ENCODE measurements at places on chromosomes 6 and 20.

DNA sequence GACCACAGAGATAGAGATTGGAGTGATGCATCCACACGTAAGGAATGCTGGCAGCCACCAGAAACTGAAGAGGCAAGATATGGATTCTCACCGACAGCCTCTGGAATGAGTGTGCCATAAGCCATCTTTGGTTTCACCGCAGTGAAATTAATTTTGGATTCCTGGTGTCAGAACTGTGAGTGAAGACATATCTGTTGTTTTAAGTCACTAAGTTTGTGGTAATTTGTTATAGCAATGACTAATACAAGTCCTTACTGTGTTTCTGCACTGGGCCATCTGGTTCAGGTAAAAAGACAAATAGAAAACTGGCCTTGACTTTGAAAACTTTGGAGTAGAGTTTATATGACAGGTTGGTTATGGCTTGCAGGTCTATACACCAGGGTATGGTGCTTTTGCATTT is 261.9 kb downstream of the PHF3 start:
- peak; percentile 5 for DNase-seq

DNA sequence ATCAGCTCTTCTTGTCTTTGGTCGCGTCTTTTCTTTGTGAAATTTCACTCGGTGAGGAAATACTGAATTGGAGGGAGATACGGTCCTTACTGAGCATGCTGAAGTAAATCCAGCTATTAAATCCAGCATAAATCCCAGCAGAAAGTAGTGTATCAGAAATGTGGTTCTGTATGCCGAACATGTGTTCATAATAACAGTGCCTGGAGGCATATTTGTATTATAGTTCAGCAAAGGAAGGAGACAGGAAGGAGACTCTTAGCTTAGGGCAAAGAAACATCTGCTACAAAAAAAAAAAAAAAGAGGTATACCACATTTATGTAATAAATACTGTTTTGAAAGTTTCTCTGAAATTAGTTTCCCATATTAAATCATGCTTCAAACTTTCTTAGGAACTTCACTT is 211.8 kb downstream of the PLCB4 start:
- no peak for DNase-seq

DNA sequence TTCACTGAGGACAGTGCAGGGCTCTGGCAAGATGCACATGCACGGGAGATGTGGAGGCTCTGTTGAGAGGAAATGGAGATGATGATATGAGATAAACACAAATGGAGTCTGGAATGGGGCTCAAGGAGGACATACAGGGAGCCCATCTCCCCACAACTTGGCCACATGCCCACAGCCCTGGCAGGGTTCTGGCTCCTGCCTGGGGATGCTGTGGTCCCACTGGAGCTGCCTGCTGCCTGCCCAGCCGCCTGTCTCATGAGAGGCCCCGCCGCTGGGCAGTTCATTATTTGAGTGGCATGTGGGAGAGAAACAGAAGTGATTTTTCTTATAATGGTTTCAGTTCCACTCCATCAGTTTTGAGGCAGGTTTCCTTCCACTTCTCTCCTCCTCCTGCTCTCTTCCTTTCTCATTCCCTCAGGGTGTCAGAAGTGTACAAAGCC is 133.6 kb upstream of the TRAF3IP2 start:
- no peak for DNase-seq

DNA sequence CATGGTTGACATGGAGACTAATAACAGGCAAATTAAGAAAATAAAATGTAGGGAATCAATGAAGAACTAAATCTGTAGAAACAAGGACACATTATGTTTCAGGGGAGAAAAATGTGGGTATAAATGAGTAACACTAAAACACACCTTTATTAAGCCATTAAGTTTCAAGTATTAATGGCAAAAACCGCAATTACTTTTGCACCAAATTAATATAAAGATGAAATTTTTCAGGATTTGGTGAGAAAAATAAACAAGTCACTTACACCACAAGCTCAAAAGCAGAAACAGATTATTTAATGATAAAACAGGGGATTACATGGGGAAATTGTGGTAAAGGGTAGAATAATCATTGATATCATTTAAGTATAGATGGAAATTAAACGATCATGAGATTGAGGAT is 793.8 kb upstream of the FLRT3 start:
- DNase-seq: no peak

DNA sequence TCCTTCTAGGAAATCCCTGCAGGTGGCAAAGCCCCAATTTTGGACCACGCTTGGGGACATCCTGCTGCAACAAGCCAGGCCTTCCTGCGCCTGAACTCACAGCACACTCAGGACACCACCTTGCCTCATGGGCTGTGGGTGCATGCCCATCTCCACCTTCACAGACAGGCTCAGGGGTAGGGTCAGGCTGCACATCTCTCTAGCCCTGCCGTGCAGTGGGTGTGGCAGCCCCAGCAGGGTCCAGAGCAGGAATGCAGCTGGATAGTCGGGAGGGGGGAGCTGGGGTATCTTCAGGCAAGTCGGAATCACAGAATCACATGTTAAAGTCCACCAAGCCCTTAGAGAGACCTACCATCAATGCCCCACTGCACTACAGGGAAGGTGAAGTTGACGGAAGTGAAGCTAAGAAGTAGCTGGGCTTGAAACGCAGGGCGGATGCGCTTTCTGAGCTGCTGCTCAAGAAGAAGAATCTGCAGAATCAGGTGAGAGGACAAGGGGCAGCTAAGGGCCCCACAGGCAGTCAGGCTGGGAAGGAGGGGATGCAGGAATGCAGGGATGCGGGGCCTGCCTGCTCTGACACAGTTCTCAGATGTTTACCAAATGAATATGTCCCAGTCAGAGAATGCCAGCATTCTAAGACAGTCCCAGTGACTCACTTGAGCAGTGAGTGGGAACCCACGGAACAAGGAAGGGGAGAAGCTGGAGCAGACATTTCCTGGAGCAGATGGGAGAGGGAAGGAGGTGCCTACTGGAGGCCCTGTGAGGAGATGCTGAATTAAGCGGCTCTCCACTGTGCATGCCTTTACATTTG is 11.3 kb downstream of the SERPINB6 start:
- peak; percentile 89 for DNase-seq

- peak; percentile 49 for DNase-seq
Observed at GRCh38 chr20:4406627-4407026, 315.1 kb upstream of the PRND start.

- DNase-seq: no peak
Observed at GRCh38 chr20:16917636-16918035, 169.5 kb downstream of the OTOR start.

DNA sequence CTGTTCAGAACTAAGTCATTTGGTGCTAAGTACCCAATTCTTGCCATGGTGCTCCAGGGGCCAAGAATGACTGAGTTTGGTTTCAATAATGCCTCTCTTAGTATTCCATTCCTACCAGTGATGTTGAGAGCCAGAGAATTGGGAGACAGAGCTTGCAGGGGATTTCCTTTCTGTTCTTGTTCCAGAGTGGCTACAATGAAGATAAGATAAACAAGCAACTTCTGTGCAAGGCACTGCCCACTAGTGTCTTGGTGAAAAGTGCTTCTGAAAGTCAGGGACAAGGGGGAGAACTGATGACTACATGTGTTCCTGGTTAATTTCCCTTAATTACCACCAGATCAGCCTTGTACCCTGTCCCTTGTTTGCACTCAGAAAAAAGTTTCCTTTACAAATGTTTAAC is 421.6 kb downstream of the BCKDHB start:
- DNase-seq: no peak

- peak; percentile 12 for DNase-seq
Observed at GRCh38 chr6:22146931-22147701, 149.7 kb downstream of the PRL start.

GRCh38 chr6:36501686-36502085 is 45.6 kb downstream of the STK38 start:
- DNase-seq: no peak

DNA sequence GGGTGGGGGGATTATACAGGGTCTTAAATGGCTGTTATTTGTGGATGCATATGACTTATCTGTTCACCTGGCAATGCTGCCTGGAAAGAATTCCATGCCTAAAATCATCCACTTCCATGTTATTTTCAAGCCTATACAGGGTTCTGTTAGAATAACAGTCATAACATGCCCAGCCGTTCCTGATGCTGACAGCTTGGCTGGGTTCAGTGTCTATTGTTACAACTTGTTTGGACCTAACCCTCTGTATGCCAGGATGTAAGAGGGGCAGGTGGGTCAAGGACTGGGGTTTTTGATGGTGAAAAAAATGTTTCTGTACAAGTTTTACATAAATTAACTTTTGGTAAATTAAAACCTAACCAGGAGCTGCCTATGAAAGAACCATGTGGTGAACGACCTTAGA is 79.8 kb downstream of the GINS1 start:
- DNase-seq: no peak

GRCh38 chr20:25254986-25255680 is 7.2 kb downstream of the PYGB start:
- DNase-seq: no peak

DNA sequence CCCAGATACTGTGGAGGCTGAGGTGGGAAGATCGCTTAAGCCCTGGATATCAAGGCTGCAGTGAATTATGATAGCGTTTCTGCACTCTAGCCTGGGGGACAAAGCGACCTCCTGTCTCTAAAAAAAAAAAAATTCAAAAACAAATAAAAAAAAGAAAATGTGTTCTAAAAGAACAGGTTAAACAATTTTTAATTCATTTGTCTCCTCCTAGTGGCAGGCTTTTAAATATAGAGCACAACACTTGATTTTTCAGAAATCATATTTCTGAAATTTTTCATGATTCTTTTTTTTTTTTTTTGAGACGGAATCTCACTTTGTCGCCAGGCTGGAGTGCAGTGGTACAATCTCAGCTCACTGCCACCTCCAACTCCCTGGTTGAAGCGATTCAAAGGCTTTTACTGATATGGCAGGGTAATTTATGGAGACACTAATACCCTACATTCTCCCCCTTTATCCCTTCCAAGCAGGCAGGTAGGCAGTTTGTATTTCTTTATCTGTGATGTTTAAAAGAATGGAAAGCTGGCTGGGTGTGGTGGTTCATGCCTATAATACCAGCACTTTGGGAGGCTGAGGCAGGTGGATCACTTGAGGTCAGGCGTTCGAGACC is 8.7 kb upstream of the GTF3C6 start:
- DNase-seq: no peak

- DNase-seq: no peak
Observed at GRCh38 chr6:5622276-5623005, 361.1 kb downstream of the FARS2 start.

GRCh38 chr6:91720324-91720723 is 1133.5 kb upstream of the MAP3K7 start:
- no peak for DNase-seq

DNA sequence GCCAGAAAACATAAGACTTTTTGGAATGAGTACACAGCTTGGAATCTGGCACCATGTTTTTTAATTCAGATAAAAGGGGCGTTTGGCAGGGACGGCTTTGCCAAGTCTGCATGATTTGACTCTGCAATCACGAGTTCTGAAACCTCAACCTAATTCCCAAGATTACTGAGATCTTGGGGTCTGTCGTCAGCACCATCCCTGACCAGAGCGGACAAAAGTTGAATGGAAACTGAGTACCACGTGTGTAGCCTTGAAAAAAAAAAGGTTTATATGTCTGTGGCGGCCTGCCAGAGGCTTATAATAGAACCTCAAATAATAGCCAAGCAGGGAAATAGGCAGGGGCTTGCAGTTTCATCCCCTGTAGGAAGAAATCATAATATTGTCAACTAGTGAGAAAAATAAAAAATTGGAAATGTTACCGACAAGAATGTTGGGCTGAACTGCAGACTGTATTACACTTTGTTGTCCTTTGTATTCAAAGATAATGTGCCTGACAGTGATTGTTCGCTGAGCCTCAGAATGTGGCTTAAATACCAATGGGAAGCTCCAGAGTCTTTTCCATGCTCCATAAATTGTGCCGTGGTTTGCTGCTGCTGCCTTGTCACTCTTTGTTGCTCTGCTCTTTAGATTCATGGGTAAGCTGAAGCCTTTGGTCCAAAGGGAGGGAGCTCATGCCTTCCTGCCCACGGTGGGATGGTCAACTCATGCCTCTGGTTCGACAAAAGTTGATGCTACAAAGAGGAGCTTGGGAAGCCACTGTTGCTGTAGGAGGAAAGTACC is 118.8 kb upstream of the ARID1B start:
- DNase-seq: peak; percentile 67

GRCh38 chr6:168057836-168058235 is 21.2 kb downstream of the FRMD1 start:
- DNase-seq: no peak

GRCh38 chr6:22350109-22350508 is 53.3 kb upstream of the PRL start:
- DNase-seq: no peak

DNA sequence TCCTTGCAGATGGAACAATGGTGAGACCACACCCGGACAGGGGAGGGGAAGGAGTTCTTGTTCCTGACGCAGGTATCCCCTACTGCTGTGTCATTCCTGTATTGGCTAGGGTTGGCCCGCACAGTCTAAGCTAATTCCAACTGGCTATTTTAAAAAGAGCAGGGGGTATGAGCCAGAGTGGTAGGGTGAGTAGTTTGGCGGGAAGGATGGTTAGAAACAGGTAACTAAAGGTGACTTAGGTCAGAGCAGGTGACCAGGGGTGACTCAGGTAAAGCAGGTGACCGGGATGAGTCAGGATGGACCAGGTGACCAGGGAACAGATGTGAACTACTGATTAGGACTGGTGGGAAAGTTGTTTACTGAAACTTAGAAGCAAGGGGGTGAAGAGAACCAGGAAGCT is 58.0 kb downstream of the ZNF292 start:
- no peak for DNase-seq

DNA sequence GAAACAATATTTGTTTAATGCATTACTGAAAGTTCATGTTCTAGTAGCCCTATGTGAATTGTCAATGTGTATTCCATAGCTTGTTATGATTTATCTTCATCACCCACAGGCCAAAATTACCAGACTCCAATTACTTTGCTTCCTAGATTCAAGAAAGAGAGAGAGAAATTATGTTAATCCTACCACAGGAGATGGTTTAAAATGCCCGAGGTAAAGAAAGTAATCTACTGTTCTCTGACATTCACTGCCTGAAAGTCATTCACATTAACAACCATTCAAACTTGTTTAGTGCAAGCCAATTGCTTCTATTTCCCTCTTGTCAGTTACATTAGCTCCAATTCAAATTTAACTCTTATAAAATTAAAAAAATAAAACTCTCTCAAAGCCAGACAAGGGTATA is 260.4 kb upstream of the THEMIS start:
- DNase-seq: no peak

- no peak for DNase-seq
Observed at GRCh38 chr20:32040142-32040953, 11.7 kb upstream of the HCK start.

DNA sequence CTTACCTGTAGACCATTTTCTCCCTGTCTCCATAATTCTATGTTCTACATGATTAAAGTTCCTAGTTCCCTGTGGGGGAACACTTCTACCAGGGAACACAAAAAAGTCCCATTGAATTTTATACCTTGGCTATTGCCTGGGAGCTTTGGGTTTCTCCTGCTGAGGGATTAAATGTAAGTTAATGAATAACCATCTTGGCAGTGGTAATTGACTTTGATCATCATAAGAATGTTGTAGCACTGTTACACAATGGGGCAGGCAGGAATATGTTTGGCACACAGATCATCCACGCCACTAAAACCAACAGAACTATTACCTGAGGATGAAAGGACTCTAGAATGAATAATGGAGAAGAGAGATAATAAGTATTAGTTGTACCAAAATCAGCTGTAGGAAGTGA is 1106.2 kb upstream of the GJE1 start:
- no peak for DNase-seq
